Hypothalamus (tissue), 51 donors: ENCODE measurements at places on chromosomes 7 and 10.

DNA sequence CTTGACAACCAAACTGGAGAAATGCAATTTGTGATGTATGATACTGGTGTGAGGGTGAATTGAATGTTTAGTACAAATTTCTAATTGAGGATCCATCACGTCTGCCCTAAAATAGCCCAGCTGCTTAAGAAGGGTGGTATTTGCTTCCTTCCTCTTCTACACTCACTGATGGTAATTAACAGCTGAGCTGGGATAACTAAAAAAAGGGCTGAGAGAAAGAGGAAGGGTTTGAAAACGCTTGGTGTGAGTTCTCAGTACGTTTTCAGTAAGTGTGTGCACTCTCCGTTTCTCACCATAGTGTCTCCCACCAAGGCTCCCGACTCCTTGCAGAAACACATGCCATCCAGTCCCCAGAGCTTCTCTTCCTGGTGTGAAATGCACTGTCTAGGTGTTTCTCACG, 54.3 kb downstream of the MAP3K8 start:
- no peak for DNase-seq

- DNase-seq, result peak; percentile 80
Measured at GRCh38 chr7:36021917-36022550, 131.0 kb upstream of the EEPD1 start.

GRCh38 chr10:16756561-16757221, 60.5 kb downstream of the RSU1 start:
- no peak for DNase-seq

DNA sequence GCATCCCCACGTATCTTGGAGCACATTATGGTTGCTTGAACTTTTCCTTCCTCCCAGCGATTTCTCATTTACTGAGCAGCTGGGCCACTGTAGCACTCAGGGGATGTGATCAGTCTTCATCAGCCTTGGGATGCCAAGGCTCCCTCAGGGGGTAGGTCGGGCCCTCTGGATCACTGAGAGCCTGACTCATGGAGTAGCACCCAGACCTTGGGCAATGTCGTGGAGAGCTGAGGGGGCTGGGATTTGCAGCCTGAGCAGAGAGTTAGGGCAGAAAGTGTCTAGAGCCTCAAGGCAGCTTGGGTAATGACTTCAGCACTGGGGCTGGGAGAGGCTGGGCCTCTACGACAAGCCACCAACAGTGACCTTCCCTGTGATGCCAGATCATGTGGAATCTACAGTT, 86.5 kb upstream of the CXCL12 start:
- no peak for DNase-seq

GRCh38 chr7:56605146-56605545, 488.9 kb upstream of the NUPR2 start:
- DNase-seq, result no peak

DNA sequence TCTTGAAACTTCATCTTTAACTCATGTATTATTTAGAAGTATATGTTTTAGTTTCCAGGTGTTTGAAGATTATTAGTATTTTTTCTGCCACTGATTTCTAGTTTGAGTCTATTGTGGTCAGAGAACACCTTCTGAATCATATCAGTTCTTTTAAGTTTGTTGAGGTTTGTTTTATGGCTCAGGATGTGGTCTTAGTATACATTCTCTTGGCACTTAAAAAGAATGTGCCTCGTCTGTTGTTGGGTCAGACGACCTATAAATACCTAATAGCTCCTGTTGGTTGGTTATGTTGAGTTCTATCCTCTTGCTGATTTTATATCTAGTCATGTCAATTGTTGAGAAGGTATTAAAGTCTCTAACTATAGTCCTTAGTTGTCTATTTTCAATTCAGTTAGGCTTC, 15.9 kb downstream of the TDRD1 start:
- no peak for DNase-seq

- no peak for DNase-seq
Measured at GRCh38 chr10:61385231-61386001, 67.8 kb downstream of the TMEM26 start.

DNA sequence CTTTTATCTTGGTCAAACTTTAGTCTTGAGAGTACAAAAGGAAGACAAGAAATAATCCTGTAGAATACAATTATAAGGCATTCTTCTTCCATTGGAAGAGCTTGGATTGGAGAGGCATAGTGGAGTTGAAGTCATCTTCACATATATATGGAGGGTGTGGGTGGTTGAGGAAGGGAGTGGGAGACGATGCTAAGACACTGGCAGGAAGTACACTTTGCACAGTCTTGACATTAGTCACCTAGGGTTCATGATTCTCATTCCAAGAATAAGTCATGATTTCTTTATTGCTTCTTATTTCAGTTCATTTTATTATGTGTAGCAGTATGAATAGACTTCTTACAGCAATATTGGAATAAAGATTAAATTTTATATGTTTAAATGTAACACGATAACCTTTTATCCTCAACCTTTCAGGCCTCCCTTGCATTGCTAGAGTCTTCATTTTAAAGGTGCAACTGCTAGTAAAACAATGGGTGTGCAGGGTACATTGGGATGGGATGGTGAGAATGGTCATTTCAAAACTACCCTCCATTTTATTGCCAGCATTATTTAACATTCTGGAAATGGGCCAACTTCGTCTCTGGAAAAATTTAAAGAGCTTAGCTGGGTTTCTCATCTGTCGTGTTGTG, 12.3 kb upstream of the SLC26A3 start:
- no peak for DNase-seq

- DNase-seq, result no peak
Measured at GRCh38 chr10:125093199-125093973, 67.0 kb downstream of the CTBP2 start.

DNA sequence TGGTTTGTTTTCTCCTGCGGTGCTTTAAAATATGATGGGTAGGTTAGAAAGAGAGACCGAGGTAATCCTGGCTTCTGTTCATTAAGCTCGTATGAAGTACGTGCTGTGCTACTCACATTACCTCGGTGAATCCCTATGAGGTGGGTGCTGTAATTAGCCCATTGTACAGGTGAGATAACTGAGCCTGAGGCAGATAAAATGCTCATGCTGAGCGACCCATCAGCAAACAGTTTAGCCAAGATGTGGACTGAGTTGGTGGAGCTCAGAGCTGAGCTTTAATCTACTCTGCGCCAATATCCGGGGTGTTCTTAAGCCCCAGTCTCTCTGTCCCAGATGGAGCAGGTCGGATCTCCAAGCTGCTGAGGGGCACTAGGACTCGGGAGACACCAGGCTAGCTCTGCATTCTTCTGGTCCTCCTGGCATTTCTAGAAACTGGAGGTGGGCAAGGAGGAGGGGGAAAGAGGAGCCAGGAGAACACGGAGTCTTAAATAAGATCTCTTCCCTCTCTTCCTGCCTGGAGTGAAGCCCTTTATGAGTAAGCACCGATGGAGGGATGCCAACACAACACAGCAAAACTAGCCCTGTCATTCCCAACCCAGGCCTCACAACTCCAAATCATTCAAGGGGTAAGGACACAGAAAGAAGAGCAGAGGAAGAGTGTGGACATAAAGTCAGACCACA, 458.5 kb downstream of the KCNMA1 start:
- peak; percentile 24 for DNase-seq

DNA sequence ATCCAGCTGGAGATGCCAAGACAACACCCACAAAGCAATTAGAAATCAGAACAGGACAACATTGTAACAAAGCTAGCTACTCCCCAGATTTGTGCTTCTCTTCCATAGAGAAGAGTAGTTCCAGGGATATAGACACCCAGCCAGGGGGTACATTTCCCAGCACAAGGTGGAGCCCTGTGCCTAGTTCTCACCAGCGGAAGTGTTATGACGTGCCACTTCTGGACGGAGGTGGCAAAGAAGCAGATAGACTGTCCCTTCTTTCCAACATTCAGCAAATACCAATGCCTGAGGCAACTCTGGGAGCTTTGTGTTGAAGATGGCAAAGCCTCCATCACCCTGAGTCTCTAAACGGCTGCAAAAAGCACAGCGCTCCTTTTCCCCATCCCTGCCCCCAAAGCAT, 23.4 kb upstream of the GSAP start:
- peak; percentile 66 for DNase-seq

- no peak for DNase-seq
Measured at GRCh38 chr10:78687626-78688025, 381.1 kb upstream of the ZMIZ1 start.

- DNase-seq, result no peak
Measured at GRCh38 chr10:44908936-44909630, 2.1 kb upstream of the TMEM72 start.

GRCh38 chr10:117457932-117458331, 82.7 kb upstream of the PDZD8 start:
- DNase-seq, result no peak

DNA sequence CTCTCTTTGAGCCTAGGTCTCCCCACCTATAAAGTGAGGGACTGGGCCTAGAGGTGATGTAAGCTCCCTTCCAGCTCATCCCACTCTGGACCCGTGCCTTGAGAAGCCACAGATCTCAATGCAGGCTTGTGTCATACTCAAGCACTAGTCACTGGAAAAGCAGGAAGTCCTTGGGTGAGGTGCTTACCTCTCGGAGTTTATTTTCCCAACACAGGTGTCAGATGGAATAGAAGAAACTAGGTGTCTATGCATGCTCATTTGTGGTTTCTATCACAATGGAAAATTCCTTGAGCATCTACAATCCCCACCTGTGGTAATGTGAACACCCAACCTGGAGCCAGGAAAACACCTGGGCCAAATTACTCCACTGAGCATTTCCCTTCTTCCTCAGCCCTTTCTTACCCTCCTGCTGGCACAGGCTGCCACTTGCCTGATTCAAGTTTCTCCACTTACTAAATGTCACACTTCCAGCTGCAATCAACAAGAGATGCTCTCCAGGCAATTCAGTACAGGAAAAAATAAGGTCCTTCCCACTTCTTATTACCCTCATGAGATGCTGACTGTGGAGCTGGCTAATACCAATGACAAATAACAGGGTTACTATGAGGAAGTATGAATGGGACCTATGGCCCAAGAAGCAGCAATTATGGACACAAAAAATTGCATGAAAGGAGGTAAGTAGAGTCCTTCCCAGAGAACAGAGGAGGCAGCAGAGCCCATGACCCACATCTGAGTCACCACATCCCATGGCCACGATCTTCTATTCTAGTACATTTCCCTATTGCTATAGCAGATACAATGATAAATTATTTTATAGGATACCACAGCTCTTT, 13.1 kb downstream of the LSM5 start:
- no peak for DNase-seq

GRCh38 chr10:103666087-103666761, 172.7 kb downstream of the NEURL1 start:
- no peak for DNase-seq

- DNase-seq, result no peak
Measured at GRCh38 chr7:80481196-80481884, 30.5 kb downstream of the GNAT3 start.

- DNase-seq, result no peak
Measured at GRCh38 chr7:106978425-106979420, 65.8 kb upstream of the PRKAR2B start.

GRCh38 chr10:62652114-62652513, 152.4 kb upstream of the ADO start:
- DNase-seq, result no peak

DNA sequence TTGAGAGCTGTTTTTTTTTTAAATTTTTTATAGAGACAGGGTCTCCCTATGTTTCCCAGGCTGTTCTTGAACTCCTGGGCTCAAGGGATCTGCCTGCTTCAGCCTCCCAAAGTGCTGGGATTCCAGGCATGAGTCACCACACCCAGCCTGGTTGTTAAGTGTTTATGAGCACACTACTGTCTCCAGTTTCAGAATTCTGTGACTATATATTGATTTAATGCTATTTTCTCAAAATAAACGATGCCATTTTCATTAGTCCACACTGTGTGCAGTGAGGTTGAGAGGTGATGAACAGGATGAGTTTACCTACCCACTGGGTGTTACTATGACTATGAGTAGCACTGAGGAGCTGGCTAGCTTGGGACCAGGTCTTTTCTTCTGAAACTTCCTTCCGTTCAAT, 110.9 kb upstream of the FAM180A start:
- DNase-seq, result no peak

DNA sequence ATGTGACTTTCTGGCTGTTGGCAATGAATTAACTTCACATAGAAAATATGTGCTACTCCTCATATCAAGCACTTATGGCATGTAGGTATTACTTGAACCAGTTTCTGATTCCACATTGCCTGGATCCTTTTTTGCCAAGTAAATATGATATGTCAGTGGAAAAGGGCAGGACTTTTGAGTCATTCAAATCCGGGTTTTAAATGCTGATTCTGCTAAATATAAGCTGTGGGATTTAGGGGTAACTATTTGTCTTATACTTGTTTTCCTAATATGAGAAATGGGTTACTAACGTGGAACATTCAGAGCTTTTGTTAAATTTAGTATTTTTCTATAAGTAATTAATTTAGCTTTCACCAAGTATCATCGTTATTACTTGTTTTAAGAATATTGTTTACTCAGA, 108.0 kb upstream of the HGF start:
- no peak for DNase-seq

- no peak for DNase-seq
Measured at GRCh38 chr7:27793780-27794179, 53.8 kb downstream of the TAX1BP1 start.

DNA sequence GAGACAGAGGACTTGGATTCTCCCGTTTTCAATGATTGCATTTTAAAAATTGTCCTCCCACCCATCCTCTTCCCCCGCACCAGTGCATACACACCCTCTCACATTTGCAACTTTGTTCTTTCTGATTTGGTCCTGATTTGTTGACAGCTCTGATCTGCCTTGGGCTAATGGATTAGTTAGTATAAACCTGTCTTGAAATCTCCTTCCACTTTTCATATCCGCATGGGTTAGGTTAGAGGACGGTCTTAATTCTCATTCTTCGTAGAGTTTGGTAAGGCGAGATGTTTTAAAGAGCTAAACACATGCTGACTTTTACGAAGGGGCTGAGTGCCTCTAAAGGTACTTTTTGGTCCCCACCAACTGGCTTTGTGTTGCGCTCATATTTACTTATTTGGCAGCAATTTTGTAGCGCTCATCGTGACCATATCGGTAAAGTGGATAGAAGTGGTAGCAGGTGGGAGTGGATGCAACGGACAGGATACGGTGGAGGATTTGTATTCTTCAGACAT, 1.1 kb downstream of the AHR start:
- no peak for DNase-seq

DNA sequence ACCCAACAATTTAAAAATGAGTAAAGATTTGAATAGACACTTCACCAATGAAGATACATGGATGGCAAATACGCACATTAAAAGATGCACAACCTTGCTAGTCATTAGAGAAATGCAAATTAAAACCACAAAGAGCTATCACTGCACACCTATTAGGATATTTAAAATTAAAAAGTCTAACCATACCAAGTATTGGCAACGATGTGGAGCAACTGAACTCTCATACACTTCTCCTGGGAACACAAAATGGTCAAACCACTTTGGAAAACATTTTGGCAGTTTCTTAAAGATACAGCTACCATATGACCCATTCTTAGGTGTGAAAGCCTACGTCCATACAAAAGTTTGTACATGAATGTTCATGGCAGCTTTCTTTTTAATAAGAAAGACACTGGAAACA, 36.1 kb downstream of the DCLRE1C start:
- no peak for DNase-seq

- DNase-seq, result no peak
Measured at GRCh38 chr10:74194999-74195398, 44.0 kb downstream of the ADK start.
